Ascending aorta (tissue), 2 donors: ENCODE measurements at places on chromosomes 16 and 17. TPM values are rescaled to one million over a fixed set of nuclear protein-coding genes. Genes with fewer than 3 reads are reported as not detected.
A peak's percentile ranks its signal among the peaks of the same experiment; 100 is the strongest.

CLEC19A gene
- not detected for total RNA-seq

ADORA2B gene
- total RNA-seq = not detected

GRCh38 chr17:68033636-68034451, 1.7 kb upstream of the KPNA2 start:
- no peak for DNase-seq

QPRT gene
- total RNA-seq = 5.7 TPM

DNA sequence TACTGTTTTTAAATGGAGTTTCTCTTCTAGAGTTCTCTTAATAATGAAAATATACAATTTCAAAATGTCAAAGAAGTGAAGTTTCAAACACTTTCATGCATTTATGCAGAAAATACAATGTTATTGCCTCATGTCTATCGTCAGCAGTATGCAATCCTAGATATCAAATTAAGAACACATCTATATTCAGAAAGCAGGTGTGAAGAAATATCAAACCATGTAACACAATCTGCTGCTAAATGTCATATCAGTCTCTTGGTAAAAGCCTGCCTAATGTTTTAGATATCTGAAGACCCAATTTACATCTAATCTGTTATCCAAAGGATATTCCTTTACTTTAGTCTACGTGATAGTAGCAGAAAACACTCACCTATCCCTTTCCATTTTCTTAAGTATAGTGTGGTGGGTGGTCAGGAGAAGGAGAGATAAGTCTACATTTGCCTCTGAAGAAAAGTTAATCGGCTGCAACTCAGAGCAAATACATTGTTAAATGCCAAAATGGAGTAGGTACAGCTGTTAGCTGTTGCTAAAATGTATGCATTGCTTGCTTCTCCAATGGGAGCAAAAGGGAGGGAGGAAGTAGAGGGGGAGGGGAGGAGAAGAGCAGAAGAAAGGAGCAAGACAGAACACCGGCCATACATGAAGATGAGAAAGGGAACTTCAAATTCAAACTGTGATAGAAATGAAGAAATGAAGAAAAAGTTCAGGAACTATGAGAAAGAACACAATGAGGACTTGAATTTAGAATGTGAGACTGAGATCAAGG, 64.9 kb downstream of the ITFG1 start:
- DNase-seq = no peak

PIMREG gene
- not detected for total RNA-seq

GRCh38 chr17:37478187-37478586, 11.5 kb upstream of the DUSP14 start:
- DNase-seq = no peak

GRCh38 chr17:80198144-80198661, 21.9 kb downstream of the SGSH start:
- DNase-seq = no peak

- DNase-seq = no peak
Observed at GRCh38 chr17:8941520-8941919, 24.0 kb downstream of the PIK3R5 start.

GRAPL gene
- total RNA-seq = not detected

DNA sequence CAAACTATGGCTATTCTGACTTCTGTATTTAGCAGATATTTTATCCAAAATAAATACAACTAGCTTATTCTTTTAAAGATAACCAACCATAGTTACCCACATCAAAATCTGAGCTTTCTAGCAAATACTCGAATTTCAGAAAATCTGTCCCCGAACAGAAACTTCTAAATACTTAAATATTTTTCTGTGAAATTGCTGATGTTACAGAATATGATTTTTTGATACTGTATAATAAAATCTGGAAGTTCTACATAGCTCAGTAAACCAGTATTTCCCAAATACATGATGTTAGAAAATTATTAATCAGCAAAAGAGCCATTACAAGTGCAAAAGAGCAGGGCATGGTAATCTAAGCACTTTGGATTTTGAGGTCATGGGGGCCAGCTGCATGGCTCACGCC, 114.9 kb downstream of the CDH8 start:
- no peak for DNase-seq

GRCh38 chr16:73190688-73191659, 143.0 kb upstream of the ZFHX3 start:
- DNase-seq = no peak

DNA sequence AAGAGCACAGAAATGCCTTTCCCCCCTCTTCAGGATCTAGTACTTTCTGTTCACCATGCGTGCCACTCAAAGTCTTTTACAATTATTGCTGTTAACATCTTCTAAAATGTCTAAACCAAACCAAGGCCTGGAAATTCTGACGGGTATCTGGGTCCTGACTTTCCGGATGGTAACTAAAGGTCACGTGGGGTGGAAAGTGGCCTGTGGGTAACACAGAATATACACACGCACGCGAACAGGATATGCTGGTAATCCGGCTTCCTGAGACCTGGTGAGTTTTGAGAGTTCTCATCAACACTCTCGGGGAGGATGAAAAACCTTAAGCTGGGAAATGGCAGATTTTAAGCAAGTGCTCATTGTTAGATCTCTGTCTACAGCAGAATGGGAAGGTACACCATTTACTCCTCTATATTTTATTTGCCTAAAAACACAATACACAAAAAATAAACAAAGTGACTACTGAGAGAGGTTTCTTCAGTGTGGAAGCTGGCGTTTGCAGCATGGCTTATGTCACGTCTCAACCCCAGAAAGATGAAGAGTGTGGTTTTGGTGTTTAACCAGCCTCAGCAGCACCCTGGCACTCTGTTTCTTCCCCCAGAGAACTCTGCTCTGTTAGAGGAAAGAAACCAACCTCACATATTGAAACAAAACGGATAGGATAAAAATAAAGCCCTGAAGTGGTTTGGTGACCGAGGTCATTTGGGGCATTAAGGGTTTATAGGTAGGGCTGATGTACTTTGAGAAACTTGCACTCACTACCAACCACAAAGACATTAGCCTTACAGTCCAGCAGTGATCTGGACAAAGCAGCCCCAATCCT, 37.3 kb downstream of the SMG6 start:
- DNase-seq = peak; percentile 69

SLFN11 gene
- 30.3 TPM for total RNA-seq

DNA sequence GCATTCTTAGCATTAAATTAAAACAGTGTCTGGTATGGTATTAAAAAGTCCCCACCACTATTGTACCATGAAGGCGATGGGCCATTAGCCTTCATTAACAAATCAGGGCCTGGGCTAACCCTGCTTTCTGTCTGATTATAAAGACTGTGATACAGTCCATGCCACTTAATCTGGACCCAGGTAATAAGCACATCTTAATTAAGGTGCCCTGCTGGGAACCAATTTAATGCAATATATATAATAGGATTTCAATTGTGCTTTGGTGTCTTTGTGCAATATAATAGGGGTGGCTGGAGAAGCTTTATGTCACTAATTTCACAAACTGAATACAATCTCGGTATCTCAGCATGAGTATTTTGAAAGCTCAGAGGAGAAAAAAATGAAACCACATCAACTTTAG, 64.4 kb upstream of the CDH8 start:
- DNase-seq = no peak

DNA sequence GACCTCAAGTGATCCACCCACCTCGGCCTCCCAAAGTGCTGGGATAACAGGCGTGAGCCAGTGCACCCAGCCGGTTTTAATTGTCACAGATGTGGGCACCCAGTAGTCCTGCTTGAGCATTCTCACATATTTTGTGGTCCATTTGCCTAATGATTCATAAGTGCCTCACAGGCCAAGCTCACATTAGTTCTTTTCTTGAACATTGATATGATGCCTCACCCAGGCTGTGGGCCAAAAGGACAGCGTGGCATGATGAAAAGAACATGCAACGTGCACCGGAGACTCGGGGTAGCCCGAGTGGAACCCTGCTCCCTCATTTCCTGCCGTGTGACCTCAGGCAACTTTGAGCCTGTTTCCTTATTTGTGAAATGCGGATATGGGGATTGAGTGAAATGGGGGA, 181.9 kb downstream of the SNX29 start:
- DNase-seq = no peak

- DNase-seq = no peak
Observed at GRCh38 chr17:67125924-67126323, 81.6 kb downstream of the CACNG1 start.

CRHR1 gene
- not detected for total RNA-seq

GRCh38 chr17:9009737-9010136, 11.6 kb upstream of the NTN1 start:
- no peak for DNase-seq

GRCh38 chr17:71392715-71393567, 727.9 kb upstream of the SOX9 start:
- no peak for DNase-seq

DNA sequence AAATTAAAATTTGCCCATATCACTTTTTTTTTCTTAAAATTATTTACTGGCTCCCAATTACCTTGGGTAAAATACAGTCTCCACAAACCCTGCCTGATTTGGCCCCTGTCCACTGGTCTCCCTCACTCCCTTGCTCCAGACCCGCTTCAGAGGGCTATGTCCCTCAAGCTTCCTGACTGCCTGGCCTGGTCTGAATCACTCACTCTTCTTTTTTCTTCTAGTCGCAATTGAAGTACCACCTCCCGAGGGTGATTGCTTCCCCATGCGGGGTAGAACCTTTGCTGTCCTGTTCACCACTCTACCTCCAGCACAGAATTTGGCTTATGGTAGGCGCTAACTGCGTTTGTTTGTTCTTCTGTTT, 598 bp upstream of the PGAP3 start:
- DNase-seq = no peak

DNA sequence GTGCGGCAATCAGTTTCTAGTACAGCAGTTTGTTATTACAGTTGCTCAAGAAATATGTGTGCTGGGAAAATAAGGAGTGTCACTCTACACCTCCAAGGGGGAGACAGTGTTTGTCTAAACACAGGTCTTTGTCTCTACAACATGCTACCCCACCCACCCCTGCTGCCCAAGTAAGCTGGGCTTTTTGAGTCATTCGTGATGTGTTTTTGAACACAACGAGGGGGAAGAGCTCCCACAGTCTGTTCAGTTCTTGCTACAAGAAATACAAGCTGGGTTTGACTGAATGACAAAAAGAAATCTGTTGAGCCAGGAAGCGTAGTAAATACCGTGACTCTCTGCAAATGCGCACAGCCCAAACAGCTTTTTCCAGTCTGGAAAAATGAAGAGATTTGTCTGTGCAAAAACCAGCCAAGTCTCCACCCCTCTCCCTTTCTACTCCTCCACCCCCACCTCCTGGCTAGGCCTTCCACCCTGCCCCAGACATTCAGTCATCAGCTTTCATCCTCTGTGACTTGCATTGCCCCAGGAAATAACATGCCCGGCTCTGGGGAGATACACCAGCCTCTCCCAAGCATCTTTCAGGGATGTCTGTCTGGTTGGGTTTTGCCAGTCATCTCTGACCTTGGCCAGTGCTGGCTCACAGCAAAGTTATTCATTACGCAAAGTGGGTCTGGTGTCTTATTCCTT, 25.7 kb downstream of the CHD9 start:
- no peak for DNase-seq

DNA sequence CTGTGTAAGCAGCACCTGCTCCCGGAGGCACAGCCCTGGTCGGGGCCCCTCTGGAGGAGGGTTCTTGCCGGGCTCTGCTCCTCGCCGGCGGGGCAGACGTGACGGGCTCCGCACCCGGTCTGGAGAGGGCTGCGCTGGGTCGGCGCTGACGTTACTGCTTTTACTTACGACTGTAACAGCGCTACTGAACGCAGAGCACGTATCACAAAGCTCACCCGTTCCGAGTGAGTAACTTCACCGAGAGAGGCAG, 1.3 kb upstream of the RAB40C start:
- peak; percentile 75 for DNase-seq

DNA sequence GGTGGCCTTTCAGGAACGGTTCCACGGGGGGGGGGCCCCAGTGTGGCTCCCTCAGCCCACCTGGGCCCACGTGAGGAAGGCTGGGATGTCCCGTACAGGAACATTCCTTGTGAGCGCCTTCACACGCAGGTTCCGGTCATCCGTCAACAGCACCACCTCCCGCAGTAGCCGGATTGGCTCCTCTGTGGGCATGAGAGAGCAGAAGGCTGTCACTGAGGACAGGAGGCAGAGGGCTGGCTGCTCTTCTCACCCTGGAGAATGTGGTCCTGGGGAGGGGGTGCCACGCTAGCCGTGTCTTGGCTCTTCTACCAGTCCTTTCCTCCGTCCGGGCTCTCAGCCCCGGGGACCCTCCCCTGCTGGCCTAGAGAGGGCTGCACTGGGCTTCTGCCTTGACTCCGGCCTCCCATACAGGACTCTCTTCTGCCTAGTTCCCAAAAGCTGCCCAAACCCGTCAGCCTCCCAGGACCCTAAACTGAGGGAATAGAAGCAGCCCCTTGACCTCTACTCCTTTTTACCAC, 6.6 kb downstream of the HIC1 start:
- DNase-seq = no peak

GRCh38 chr17:75036643-75037268, 10.0 kb downstream of the ATP5PD start:
- DNase-seq = peak; percentile 57
